Left colon (tissue), 2 donors: ENCODE measurements at places on chromosomes 2 and 18. TPM values are rescaled to one million over a fixed set of nuclear protein-coding genes. Genes with fewer than 3 reads are reported as not detected.

EFR3B gene
- total RNA-seq, result 2.5 TPM

ASB1 gene
- 20.1 TPM for total RNA-seq

ZNF804A gene
- 0.06 TPM for total RNA-seq

ASIC4 gene
- total RNA-seq, result not detected

TUBA3D gene
- not detected for total RNA-seq

AGXT gene
- 0.59 TPM for total RNA-seq

COLEC11 gene
- 0.85 TPM for total RNA-seq

TUBB8B gene
- not detected for total RNA-seq

SULT1C4 gene
- 0.46 TPM for total RNA-seq

PTPN18 gene
- total RNA-seq, result 168 TPM

SNTG2 gene
- 1.2 TPM for total RNA-seq

SAP130 gene
- 26.2 TPM for total RNA-seq

CCDC148 gene
- 0.73 TPM for total RNA-seq

DSG4 gene
- total RNA-seq, result 0.11 TPM

ZNF2 gene
- total RNA-seq, result 2.4 TPM
